ENCODE measurements at places on chromosomes 7 and 10. TPM values are rescaled to one million over a fixed set of nuclear protein-coding genes. Genes with fewer than 3 reads are reported as not detected.

- no peak for DNase-seq
Measured at GRCh38 chr10:113274176-113274829, 278.6 kb upstream of the HABP2 start.

GRCh38 chr7:44965937-44966730, 12.7 kb downstream of the MYO1G start:
- no peak for DNase-seq

DNA sequence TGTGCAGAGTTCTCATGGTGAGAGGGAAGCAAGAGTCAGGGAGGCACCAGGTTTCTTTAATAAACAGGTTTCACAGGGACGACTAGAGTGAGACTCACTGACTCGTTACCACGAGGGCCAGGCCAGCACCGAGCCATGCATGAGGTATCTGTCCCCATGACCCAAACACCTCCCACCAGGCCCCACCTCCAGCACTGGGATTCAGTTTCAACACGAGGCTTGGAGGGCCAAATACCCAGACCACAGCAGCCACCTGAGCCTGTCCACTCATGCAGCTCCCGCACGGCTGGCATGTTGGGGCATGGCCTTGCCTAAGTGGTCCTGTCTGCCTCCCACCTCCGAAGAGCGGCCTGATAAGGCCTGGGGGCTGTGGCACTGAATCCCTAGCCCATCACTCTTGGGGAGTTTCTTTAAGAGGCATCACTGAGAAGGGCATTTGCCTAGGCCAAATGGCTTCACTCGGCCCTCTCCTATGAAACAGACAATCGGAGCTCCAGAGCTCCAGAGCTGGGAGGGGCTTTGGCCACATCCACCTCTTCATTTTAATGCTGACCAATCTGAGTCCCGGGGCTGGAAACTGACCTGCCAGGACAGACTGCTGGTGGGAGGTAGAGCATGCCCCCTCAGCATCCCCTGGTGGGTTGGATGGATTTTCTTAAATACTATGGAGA, 157.8 kb downstream of the DNAJB6 start:
- DNase-seq = peak; percentile 17

- DNase-seq = no peak
Measured at GRCh38 chr7:43612599-43613589, 30.0 kb downstream of the STK17A start.

GRCh38 chr7:14104861-14105260, 115.4 kb upstream of the ETV1 start:
- no peak for DNase-seq

DNA sequence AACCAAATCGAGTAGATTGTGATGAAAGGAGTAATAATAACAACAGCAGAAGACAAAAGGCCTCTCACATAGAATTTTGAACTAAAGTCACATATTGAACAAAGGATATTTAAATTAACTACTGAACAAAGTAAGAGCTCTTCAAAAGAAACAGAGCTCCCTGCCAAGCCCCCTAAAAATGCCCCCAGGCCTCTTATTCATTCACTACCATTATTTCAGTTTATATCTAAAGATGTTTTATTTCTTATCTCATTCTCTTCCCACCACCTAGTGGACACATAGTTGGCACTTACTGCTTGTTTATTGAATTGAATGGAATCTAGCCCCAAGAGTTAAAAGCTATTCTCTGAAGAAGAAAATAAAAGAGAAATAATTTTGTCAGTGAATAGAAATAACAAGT, 37.4 kb downstream of the VCL start:
- no peak for DNase-seq

CCNY gene
- 64.1 TPM for total RNA-seq

GRCh38 chr10:50293513-50294313, 42.4 kb upstream of the ASAH2 start:
- no peak for DNase-seq

SP8 gene
- not detected for total RNA-seq

GRCh38 chr7:144391823-144392255, 11.7 kb downstream of the NOBOX start:
- DNase-seq = peak; percentile 49
